ENCODE measurements at places on chromosomes 16 and 17.

- DNase-seq: no peak
Measured at GRCh38 chr16:67406111-67406971, 9.9 kb downstream of the ZDHHC1 start.

DNA sequence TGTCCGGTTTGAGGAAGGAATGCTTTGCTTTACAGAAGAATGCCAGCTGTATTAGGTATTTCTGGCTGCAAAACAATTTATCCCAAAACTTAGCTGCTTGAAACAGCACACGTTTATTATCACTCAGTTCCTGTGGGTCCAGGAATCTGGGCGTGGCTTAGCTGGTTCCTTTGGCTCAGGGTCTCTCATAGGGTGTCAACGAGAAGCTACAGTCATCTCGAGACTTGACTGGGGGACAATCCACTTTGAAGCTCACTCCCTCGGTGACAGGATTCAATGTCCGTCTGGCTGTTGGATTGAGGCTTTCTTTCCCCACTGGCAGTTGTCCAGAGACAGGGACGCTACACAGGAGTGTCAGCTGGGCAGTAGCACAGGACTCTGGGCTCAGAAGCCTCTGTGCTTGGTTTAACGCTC lies 9.6 kb upstream of the RHBDF2 start:
- no peak for DNase-seq

DNA sequence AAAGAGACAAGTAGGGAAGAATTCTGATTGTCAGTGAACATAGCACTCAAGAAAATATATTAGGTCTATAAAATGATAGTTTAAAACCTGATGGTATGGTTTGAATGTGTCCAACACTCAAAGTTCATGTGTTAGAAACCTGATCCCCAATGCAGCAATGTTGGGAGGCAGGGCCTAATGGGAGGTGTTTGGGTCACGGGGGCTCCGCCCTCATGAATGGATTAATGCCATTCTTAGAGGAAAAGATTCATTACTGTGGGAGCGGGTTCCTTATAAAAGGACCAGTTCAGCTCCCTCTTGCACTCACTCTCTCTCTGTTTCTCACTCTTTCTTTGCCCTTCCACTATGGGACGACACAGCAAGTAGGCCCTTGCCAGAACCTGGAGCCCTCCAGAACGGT lies 41.5 kb upstream of the SLC47A1 start:
- DNase-seq: no peak

GRCh38 chr17:76369804-76370203 lies 14.6 kb upstream of the SPHK1 start:
- DNase-seq: no peak

DNA sequence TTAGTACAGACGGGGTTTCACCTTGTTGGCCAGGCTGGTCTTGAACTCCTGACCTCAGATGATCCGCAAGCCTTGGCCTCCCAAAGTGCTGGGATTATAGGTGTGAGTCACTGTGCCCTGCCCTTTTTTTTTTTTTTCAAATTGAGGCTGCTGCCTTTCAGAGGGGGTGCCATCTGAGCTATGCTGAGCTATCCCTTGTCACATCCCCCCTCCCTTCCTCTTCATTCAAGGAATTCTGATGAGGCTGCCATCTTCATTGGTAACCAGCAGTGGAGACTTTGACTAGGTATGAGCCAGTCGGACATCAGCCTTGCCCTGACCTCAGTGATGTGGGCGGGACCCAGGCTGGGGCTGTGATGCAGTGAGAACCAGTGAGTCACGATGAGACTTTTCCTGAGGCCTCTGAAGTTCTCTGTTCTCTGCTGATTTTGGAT lies 24.4 kb upstream of the GPT2 start:
- peak; percentile 45 for DNase-seq

GRCh38 chr17:18280249-18280648 lies 19.8 kb downstream of the MIEF2 start:
- no peak for DNase-seq

Data from stimulated activated CD8-positive, alpha-beta memory T cell treated with anti-CD3 and anti-CD28 coated beads, Interleukin-2, amount 100 ng/mL, for 48 hours (primary cell).